Activated CD4-positive, alpha-beta memory T cell treated with anti-CD3 and anti-CD28 coated beads, Interleukin-2, amount 10 ng/mL, durations not matched to agents 7 days and 5 days (primary cell): ENCODE measurements at places on chromosomes 3 and 15.

DNA sequence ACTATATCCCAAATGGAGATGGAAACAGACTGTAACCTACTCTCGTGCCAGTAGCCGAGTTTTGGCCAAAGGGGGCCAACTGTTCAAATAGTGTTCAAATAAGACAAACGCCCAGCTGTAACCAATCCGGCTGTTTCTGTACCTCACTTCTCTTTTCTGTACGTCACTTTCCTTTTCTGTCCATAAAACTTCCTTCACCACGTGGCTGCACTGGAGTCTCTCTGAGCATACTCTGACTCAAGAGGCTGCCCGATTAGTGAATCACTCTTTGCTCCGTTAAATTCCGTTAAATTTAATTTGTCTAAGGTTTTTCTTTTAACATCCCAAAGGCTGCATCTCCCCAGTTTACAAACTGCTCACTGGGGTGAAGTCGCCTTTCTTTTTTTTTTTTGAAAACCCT lies 219.2 kb upstream of the P2RY1 start:
- no peak for DNase-seq

GRCh38 chr15:43514241-43515057 lies 3.0 kb upstream of the MAP1A start:
- peak; percentile 64 for DNase-seq

DNA sequence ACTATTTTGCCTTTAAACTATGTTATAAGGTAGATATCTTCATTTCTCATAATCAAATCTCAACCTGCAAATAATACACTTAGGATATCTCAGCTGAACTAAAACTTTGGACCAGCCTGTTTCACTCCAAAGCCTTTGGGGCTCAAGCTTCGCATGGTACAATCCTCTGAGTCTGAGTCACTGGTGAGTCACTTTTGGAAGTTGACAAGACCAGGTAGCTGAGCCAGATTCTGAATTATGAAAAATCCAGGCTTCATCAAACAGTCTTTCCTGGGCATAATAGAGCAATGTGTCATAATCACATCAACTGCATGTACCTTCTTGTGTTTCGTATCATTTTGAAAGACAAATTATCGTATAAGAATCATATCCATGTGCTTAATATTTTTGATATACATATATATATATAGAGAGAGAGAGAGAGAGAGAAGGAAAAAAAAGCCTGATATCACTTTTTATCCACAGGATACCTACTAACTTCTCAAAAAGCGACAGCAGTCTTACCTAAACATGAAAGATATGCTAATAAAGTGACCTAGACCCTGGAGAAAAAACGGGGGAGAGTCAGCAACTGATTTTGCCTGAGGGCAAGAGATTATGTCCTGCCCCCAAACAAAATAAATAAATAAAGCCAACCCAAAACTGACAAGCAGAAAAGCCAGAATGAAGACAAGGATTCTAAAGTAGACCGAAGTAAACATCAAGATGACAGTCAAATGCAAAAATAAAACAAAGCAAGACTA lies 263.9 kb upstream of the TGFBR2 start:
- DNase-seq: no peak

- no peak for DNase-seq
These were observed 39.6 kb downstream of the NIPA2 start for GRCh38 chr15:22878103-22878502.

DNA sequence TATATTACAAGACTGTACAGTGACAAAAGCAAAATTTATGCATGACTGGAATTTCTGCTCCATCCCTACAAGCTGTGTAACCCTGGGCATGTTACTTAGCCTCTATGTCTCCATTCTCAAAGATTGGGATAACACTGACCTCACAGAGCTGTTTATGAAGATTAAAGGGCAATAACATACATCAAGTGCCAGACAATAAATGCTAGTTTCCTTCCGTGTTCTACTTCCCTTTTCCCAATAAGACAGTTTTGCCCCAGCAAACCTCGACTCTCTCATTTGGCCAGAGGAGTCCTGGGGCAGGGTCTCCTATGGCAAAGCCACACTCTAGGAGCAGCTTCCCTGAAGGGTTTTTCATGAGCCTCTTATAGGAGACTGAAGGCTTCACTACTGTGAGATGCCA lies 7.5 kb downstream of the HEXA start:
- no peak for DNase-seq

DNA sequence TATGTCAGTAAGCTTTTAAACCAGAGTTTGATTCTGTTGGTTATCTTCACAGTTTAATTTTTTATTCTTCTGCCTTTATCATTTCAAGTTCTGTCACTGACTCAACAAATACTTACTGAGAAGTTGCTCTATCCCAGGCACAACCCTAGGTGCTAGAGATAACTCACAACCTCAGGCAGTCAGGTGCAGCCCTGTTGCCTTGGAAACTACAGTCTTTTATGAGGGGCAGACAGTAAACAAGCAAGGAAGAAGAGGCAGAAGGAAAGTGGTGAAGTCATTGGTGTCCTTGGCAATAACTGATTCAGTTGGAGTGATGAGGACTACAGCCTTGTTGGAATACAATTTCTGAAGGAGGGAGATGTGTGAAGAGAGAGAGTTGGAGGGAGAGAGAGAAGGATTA lies 142.1 kb upstream of the LRTM1 start:
- no peak for DNase-seq

DNA sequence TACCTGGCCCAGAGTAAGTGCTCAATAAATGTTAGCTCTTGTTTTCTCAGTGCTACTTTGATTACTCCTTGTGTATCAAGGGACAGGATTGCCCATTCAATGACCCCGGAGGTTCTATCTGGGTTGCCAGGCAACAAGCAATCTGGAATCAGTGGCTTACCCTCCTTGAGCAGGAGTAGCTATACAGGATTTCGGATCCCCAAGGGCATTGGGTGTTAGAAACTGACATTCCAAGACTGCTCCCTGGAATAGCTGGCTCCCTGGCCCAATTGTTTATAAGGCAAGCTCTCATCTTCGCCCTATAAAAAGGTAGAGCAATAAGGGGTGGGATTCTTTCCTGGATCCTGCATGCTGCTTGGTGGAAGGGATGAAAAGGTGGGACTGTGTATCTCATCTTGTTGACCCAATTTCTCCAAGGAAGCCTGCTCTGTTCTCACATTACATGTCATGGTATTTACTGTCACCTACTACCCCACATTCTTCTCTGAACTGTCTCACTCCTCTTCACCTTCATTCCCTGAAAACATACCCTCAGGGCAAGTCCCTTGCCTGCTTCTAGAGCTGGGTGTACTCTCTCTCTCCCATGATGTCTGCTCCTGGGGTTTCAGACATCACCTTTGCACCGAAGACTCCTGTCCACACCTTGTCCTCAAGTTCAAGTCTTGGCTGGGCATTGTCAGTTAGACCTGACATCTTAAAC lies 26.4 kb upstream of the SCN10A start:
- DNase-seq: no peak

GRCh38 chr15:77183066-77183465 lies 112.2 kb upstream of the TSPAN3 start:
- no peak for DNase-seq

GRCh38 chr3:114242947-114243346 lies 5.6 kb upstream of the ZNF80 start:
- DNase-seq: peak; percentile 45

GRCh38 chr3:188760408-188760807 lies 411.4 kb upstream of the TPRG1 start:
- no peak for DNase-seq

- no peak for DNase-seq
These were observed 450.8 kb downstream of the OCA2 start for GRCh38 chr15:27648359-27648758.

- DNase-seq: no peak
These were observed 20.8 kb downstream of the FAM174B start for GRCh38 chr15:92634671-92635201.

- DNase-seq: no peak
These were observed 1.3 kb downstream of the SLC28A2 start for GRCh38 chr15:45253330-45253729.

DNA sequence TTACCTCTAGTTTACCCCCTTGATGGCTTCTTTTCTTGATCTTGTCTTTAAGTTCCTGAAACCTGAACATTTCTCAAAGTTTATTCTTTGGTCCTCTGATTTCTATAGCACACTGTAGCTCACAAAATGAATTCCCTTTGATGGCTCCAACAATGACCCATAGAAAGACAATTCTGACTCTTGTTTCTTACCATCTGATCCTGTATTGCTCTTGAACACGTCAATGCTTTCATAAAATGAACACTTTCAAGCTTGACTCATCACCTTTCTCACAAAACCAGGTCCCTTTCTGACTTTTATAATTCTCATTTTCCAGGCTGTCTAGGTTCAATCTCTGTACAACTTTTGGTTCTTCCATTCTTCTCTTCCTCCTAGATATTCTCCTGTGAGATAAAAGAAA lies 5.7 kb upstream of the GAP43 start:
- DNase-seq: no peak

GRCh38 chr3:38829404-38829803 lies 13.4 kb upstream of the SCN10A start:
- DNase-seq: no peak

- DNase-seq: no peak
These were observed 171.4 kb downstream of the ARRDC4 start for GRCh38 chr15:98131924-98132323.

DNA sequence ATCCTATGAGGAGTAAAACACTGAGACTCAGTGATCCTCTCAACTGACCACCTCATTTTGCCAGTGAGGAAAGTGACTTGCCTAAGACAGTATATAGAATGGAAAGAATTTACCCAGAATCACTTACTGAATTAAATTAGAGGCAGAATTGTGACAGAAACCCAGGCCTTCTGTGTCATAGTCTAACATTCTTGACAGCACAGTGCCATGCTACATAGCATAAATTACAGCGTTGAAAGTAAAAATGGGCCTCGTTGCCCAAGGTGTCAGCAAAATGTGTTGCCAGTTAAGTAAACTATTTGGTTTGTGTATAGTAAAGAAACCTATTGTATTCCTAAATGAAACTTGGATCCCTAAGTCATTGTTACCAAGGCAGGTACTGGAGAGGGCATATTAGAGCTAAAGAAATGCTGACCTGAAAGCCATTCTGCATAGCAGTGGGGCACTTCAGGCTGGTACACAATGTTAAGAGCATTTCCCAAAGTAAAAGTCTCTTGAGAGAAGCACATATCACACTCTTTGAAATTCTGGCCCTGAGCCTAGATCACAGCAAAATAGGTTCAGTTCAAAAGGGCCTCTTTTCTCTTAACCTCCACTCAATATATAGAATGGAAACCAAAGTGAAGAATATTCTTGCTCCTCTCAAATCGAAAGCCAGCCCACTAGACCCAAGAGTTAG lies 53.8 kb downstream of the HMG20A start:
- no peak for DNase-seq

DNA sequence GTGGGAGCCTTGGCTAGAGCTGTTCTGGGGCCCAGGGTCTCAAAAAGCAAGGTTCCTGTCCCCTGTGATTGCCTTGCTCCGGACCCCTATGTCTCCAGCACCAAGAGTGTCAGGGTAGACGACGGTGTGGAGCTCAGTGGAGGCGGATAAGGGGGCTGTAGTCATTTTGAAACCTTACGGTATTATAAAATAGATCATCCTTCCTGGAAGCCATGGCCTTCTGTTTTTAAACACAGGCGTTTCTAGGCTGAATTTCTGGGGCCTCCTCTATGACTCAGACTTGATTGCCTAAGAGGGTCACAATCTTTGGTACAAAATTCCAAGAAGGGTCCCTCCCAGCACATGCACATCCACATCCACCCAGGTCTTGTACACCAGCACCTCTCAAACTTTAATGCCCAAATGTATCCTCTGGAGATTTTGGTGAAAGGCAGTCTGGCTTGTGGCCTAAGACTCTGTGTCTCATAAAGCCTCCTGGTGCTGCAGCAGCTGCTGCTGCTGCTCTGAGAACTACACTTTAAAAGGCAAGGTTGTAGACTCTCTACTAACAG lies 70.5 kb upstream of the XCR1 start:
- peak; percentile 62 for DNase-seq

GRCh38 chr3:71629289-71629688 lies 45.8 kb upstream of the FOXP1 start:
- DNase-seq: no peak

DNA sequence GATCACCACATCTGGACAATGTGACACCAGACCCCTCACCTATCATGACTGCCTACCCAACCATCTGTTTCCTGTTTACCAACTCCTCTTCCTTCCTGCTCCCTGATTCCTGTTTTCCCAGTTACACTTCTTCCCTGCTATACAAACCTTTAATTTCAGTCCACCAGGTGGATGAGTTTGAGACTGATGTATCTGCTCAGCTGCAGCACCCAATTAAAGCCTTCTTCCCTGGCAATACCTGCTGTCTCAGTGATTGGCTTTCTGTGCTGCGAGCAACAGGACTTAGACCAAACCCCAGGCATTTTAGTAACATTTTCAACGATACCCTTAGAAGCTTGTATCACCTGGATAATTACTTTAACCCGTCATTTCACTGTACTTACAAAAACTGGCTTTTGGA lies 968.2 kb upstream of the NR2F2 start:
- DNase-seq: no peak

GRCh38 chr3:129984125-129984524 lies 9.6 kb downstream of the TRH start:
- no peak for DNase-seq

DNA sequence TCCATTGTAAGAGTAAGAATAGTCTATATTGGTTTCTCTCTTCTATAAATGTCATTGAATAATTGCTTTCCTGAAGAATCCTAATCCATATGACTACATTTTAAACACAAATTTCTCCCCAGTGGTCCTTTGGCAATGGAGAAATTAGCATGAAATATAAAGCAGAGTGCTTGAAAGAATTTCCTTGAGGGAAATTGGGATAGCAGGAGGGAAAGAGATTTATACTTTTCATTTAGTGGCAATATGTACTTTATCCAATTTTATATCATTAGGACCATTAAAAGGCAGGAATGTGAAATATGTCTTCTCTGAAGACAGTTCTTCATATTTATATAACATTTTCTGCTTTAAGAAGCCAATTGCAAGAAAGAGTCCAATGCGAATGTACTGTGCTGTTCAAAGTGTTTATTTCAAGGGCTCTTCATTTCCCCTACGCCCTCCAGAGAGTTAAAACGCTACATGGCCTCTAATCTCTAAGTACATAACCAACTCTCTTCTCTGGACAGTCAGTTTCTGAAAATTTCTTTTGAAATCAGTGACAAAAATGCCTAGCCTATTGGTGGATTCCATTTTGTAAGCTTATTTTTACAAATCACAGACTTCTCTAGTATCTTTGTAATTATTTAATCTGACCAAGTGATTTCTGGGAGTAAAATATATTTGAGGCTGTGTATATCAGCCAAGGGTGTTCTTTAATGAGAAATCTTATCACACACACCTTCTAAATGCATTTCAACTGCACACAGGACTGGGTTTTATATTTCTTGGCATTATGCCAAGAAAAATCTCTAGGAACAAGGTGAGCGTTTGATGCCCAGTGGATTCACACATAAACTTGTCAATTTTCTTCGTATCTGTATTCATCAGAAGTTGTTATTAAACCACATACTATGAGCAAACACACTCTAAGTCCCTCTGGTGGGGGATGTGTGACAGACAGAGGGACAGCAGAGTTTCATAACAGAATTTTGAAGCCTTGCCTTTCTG lies 51.2 kb downstream of the KCNAB1 start:
- no peak for DNase-seq

DNA sequence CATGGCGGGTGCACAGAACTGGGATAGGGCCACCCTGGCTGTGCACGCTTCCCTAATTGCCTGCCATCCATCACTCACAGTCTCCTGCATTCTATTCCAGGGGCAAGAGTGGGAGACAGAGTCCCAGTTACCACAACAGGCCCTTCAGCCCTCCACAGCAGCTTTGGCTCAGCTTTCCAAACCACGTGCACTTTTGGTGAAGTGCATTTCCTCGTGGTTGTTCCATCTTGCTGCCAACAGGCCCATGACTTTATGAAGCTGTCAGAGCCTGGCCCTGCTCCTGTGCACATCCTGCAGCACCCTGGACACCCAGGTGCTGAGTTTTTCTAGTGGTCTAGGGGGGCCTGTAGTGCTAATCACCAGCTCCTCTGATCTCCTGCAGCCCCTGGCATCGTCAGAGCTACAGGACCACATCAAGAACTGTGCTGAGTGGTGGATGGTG lies 110.2 kb downstream of the ADCY5 start:
- DNase-seq: no peak
